ENCODE measurements at places on chromosomes 11 and 22.

DNA sequence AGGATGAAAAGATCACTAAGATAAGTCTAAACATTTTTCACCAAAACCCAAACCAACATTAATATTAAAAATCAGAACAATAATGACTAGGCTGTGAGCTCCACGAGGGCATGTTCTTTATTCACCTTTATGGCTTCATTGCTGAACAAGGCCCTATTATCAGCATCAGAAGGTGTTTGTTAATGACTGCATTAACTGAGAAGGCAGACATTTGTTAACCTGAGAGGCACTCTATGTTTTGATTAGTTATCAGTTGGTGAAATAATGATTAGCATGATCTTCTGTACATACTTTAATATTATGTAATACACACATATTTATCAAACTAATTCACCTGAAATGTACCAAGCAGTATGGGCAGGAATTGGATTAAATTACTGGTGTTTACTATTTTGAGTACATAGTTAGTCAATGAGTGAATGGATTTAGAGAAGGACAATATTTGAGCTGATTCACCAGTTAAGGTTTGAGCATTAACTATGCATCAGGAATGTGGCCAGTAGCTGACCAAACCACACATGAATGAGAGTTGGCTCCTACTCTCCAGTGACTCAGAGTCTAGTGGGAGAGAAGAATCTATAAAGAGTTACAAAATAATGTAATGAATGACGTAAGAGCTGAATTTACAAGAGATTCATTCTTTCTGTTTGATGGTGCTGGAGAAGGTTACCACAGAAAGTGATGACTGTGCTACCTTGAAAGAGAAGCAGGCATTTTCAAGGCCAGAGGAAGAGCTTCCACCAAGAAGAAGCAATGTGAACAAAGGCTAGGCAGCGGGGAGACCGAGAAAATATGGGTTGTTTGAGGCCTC, 6.7 kb downstream of the IL18 start:
- DNase-seq: peak; percentile 100

- no peak for DNase-seq
Observed at GRCh38 chr11:114315749-114316368, 19.7 kb downstream of the NNMT start.

DNA sequence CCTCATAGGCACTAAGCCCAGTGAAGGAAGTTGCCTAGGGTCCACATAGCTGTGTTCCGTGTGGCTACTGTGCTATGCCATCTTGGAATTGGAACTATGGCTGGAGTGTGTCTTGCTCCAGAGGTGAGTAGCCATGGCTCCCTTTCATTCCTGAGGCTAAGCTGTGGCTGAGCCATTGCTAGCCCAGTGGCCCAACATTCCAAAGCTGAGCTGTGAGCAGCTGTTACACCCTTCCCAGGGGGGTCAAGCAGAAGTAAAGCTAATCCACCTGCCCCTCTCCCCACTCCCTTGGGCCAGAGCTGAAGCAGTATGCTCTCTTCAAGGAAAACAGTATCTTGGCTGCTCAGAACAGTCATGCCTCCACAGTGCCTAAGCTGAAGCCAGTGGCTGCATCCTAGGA, 51.1 kb downstream of the USP35 start:
- no peak for DNase-seq

DNA sequence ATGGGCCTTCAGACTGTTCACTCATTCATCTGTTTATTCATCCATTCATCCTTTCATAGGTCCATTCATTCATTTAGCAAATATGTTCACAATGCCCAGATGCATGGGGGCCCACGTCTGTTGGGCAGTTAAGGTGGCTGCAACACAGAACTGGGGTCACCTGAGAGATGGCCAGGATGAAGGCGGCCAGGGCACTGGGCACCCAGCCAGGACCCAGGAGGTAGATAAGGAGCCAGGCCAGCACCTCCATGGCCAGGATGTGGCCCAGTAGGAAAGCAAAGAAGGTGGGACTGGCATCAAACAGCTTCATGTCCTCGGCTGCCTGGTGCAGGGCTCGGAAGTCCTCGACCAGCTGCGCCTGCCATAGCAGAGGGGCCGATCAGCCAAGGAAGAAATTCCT, 12.2 kb downstream of the FADS3 start:
- no peak for DNase-seq

GRCh38 chr11:117715801-117716200, 81.2 kb downstream of the DSCAML1 start:
- no peak for DNase-seq

- no peak for DNase-seq
Observed at GRCh38 chr22:38403812-38404211, 51.2 kb downstream of the KCNJ4 start.

DNA sequence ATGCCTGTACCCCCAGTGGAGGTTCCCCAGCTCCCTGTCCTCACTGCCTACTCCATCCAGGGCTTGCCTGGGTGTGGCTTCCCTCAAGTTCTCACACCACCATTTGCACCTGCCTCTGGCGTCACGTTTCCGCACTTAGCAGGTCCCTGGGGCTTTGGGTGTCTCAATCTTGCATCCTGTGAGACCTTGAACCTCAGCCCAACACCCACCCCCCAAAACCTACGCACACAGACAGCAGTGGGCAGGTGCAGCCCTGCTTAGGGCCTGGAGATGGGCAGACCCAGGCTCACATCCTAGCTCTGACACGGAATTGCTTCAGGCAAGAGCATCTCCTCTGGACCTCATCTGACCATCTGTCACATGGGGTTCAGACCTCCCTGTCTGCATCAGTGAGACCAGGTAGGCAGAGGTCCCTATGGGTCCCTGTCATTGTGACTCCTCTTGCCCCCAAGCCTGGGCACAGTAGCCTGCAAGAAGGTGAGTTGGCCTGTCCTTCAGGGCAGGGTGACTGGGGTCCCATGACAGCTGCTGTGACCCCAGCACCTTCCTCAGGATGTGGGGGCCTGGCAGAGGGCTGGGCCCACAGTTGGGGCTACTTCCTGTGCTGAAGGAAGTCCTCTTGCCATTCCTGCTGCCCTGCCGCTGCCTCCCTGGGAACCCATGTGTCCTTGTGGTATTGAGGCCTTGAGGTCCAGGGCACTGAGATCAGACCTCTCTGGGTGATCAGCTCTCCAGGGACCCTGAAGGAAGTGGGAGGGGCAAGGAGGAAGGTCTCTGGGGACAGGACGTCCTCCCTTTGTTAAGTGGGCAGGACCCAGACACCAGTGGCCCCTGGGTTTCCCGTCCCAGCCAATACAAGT, 2.0 kb downstream of the SIPA1 start:
- no peak for DNase-seq

DNA sequence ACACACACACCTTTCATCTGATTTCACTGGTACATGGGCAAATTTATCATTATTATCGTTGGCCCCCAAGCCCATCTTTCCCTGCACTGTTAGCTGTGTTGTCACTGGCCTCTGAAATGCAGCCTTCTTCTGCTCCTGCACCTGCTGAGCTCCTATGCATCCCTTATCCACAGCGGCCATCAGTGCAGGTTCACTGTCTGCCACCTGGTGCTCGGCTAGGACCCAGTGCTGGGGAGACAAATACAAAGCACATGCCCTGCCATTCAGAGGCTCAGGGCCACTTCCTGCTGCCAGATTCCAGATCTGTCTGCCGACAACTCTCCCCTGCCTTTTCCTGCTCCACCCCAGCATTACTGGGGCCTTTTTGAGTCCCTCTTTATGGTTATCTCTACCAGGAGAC, 1205.4 kb downstream of the TBC1D22A start:
- DNase-seq: no peak

DNA sequence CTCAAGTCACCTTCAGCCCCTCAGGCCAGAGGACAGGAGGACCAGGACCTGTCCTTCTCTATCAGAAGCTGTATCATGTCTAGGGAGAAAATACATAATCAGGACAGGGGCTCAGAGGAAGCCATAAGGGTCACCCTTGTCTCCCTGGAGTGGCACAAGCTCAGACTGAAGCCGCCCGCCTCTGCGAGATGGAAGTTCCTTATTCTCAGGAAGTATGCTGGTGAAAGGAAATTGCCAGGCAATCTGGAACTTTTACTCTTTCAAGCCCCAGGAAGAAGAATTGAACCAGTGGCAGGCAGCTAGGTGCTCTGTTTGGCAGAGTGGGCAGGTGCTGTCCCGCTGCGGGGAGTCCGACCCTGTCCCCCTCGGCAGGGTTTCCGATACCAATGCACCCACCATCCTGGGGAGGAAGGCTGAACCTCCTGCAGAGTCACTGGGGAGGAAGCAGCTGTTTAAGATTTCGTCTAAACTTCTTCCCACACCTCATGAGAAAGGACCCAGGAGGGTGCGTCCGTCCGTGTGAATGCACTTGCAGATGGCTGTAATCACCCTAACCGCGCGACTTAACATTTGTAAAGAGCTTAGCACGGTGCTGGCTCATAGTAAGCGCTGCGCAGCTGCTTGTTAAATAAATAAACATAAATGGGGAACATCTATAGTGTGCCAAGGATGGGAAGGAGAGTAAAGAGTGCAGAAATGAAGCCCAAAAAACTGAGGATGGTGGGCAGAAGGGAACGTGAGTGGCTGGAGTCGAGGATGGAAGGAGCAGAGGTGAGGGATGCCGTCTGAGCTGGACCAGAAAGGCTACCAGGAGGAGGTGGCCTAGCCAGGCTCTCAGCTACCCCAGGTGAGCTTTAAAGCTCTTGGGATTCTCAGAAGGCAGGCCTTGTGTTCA, 5.0 kb upstream of the ANO1 start:
- no peak for DNase-seq

DNA sequence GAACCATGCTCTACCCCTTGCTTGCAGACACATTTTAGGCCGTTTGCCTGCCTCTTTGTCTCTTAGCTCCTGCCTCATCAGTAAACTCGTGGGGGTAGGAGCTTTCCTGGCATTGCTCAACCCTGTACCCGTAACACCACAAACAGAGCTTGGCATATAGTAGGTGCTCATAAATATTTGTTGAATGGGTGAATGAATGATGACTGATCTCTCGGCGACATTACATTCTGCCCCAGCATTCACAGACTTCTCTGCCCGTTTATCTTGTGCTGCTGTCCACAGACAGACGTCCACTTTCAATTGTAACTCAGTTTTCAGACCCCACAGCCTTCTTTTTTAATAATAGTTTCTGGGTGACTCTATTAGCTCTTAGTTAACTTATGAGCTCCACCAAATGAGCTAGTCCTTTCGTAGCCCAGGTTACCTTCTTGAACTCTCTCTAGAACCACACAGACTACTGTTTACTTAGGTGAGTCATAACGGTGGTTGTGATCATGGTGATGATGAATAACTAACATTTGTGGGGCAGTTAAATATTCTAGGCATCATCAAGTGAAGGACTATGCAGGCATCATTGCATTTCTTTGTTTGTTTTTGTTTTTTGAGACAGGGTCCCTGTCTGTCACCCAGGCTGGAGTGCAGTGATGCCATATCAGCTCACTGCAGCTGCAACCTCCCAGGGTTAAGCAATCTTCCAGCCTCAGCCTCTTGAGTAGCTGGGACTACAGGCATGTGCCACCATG, 188.4 kb downstream of the ADAMTS15 start:
- peak; percentile 82 for DNase-seq

DNA sequence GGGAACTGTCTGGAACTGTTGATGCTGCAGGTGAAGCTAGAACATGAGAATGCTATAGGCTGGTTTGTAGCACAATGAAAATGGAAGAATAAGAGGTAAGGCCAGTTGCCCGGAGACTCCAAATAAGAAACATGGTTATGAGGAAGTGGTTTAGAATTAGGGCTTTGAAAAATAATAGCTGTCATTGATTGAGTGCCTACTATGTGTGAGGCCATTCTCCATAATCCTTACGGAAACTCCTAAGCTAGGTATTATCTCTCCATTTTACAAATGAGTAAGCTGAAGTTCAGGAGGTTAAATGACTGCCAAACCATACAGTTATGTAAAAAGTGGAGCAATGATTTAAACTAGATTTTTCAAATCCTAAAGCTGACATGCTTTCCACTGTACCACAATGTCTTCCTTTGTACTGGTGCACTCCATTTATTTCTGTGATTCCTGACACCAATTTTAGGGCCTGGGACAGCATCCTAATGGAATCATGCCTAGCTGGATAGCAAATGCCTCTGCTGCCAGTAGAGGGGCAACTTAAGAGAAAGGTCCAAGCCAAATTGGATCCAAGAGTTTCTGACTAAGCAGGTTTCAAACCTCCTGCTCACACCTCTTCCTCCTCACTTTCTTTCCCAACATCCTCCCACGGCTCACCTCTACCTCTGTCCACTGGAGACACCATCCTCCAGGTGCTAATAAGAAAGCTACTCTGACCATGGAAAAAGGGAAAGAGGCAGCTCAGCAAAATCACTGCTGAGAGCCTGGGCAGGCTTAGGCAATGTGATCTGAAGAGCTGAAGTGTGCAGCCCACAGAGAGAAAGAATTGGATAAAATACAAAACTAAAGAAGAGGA, 46.9 kb upstream of the PICALM start:
- DNase-seq: no peak

GRCh38 chr22:33315954-33316353, 257.8 kb upstream of the SYN3 start:
- DNase-seq: no peak

DNA sequence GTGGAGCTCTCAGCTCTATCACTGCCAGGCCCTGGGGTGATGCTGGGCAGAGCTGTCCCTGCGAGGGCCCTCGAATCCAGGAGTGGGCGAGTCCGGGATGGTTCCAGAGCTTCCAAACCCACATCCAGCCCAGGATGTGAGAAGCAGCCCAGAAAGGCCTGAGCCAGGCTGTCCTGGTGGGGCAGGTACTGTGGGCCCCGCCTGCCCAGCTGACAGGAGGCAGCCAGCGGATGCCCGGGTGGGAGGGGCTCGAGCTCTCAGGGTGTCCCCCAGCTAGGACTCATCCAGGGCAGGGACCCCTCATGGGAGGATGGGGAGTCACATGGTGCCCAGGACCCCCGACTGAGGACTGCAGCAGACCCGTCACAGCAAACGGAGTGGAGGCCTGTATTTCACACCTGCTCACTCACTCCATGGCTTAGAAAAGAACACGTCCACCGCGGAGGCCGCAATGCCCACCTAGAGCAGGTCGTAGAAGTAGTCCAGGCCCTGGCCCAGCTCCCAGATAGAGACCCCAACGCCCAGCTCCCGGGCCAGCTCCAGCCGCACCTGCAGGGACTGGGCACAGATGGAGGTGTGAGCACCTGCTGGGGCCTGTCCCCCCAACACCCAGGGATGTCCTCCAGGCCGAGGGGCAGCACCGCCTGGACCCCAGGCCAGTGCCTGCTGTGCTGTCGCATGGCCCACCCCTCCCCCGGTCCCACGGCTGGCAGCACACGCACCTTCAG, 26.9 kb downstream of the TSPAN4 start:
- DNase-seq: no peak

GRCh38 chr22:43136255-43136654, 6.9 kb downstream of the MCAT start:
- DNase-seq: no peak

DNA sequence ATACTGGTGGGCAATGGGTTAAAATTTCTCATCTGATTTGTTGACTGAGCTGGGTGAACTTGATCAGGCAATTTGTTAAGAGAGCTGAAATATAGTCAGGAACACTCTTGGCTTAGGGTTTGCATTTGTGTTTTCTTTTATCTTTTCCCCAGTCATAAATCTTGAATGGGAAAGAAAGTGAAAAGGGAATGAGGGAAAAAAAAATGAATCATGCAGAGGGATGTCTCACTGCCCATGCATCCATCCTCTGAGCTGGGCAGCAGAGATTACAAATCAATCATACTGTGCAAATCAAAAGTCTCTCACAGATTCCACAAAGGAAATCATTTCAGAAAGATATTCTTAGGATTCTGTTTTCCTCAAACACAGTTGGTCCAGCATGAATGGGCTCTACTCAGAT, 174.2 kb upstream of the MPPED2 start:
- no peak for DNase-seq

Measured in SW 1271 (cell line).